Breast epithelium (tissue), 4 donors: ENCODE measurements at places on chromosomes 6 and 20. TPM values are rescaled to one million over a fixed set of nuclear protein-coding genes. Genes with fewer than 3 reads are reported as not detected.

Gene OOEP
- not detected for total RNA-seq

Gene NCOA6
- 20.3 TPM for total RNA-seq

DNA sequence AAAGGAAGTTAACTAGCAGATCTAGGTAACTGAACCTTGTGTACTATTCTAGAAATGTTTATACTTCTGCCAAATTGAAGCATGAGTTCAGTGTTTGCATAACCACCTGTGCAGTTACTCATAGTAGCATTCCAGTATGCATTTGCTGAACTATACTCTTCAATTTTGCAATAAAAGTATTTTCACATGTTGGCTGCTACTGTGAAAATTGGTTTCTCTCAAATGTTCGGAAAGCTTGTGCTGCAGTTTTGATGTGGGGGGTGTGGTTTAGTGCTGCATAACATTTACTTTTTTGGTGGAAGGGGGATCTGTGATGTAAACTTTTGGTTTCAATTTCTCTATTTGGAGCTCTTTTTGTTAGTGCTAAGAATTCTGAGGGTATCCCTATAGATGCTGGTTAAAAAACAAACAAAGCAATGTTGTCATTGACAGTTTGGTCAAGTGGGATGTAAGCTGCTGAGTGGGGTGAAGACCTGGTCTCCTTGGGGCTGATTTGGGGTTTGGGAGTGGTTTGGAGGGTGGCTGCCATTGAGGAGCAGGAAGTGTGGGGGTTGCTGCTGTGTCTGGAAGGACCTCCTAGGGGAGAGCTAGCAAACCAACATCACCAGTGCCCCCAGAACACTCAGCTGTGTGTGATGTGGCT, 87.8 kb downstream of the CARMIL1 start:
- DNase-seq, result no peak

DNA sequence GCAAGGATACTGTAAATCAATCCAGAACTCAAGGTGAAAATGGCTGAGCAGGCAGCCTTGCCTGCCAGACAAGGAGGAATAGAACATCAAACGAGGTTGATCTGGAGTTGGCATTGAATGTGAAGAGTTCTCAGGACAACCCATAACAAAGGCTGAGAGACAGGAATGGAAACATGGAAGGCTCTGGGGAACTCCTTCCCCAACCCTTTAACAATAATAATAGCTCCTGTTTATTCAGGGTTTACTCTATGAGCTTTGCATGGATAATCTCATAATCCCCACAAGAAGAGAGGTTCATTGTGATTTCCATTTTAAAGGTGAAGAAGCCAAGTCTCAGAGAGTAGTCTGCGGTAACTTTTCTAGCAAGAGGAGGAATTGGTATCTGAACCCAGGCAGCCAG, 151.7 kb downstream of the SOD2 start:
- no peak for DNase-seq

DNA sequence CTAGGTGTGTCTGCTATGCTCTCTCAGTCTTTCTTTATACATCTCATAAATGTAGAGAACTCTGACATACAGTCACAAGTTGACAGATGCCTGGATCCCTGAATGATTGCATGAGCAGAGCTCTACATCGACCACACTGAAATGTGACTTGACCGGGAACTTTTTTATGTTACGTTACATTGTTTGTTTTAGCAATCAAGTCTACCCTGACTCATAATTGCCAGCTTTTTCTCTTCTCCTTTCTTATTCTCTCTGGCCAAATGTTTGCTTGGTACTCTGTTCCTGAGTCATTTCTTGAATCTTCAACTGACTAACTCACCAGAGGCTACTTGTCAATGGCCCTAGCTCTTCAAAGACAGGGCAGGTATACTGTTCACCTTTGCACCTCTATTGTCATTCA, 213.6 kb upstream of the DTNBP1 start:
- DNase-seq, result no peak

DNA sequence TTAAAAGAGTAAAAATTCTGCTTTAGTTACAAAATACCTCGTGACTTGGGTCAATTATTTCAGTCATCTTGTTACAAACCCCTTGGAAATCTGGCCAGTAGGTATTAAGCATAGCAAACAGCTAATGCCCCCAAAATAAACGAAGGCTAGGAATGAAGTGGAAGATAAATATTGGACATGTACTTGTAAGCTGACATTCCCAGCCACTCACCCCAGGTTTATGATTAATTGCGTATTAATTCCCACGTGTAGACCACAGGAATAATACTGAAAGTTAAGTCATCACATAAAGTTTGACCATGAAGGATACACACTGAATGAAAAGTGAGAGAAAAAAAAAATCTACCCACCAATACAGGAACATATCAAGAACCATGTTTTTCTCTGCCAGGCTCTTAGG, 936.5 kb upstream of the ADGRB3 start:
- no peak for DNase-seq

Gene GSTA3
- total RNA-seq, result not detected

Gene RNF114
- 224 TPM for total RNA-seq

- DNase-seq, result no peak
Measured at GRCh38 chr20:2911200-2911599, 37.9 kb downstream of the PTPRA start.

- no peak for DNase-seq
Measured at GRCh38 chr6:10522929-10523573, 1.9 kb downstream of the GCNT2 start.

DNA sequence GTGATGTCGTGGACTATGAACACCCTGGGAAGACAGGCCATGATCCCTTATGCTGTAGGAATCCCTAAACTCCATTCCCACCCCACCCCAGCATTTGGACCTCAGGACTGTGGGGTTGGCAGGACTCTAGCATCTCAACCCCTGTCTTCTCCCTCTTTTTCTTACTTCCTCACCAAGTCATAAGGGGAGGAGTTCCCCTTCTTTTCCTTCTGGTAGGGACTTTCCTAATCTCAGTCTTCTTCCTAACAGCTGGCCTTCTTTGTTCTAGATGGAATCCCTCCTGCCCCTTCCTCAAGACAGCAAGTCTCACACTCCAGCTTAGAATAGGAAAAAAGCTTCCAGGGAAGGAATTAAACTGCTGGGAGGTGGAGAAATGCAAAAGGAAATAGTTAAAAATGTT, 2.3 kb upstream of the SIRPB2 start:
- DNase-seq, result no peak

- DNase-seq, result no peak
Measured at GRCh38 chr6:15493437-15494168, 169.2 kb downstream of the DTNBP1 start.

Gene TNFRSF6B
- total RNA-seq, result 2.8 TPM

DNA sequence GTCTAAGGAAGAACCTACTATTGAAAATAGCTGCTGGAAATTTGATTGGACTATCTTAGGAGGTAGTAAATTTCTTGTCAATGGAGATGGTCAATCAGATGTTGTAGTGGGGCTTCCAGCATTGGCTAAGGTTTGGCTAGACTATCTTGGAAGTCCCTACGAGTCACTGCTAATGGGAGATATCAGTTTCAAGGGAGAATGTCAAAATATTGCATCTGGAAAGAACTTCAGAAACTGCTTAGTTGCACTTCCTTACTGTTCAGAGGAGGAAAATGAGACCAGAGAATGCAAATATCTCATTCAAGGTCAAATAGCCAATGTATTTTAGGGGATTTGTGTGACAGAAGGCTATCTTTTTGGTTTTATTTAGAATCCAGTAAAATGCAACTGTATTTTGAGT, 53.5 kb upstream of the CCN2 start:
- no peak for DNase-seq

Gene DPPA5
- not detected for total RNA-seq
